ENCODE measurements at places on chromosomes 3 and 15.
A peak's percentile ranks its signal among the peaks of the same experiment; 100 is the strongest.

GRCh38 chr15:53034767-53035245 lies 244.7 kb upstream of the ONECUT1 start:
- no peak for DNase-seq

DNA sequence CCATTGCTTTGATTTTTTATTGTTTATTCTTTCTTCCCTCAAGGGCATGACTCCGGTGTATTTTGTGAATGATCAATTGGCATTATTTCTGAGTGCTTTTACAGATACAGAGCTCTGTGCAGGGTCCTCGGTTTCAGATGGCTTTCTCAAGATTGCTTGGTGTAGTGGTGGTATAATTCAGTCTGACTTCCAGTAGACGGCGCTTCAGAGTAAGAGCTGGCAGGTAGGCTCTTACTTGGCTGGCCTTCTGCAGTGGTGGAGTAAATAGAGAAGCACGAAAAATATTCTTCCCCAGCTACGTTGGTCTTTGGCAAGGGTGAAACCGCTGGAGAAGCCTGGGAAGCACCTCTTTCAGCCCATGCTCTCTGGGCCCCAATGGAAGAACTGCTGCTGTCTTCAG lies 723.0 kb upstream of the BCHE start:
- no peak for DNase-seq

DNA sequence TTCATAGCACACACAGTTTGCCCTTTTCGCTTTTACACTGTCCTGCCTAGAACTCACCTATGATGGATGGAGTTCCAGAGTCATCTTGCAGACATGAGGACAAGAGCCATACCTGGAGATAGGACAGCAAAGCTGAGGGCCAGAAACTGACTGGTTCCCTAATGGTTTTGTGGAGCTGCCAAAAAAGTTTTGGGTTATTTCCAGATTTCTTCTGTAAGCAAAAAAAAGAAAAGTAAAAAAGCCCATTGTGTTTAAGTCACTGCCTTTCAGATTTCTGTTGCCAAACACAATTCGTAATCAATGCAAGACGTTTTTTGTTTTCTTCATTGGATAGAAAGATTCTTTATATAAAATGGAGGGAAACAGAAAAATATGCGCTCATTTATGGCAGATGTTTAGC lies 42.4 kb upstream of the KY start:
- no peak for DNase-seq

- DNase-seq: no peak
Measured at GRCh38 chr3:56732109-56732508, 49.0 kb upstream of the TASOR start.

- DNase-seq: no peak
Measured at GRCh38 chr3:28308196-28308595, 40.3 kb upstream of the ZCWPW2 start.

DNA sequence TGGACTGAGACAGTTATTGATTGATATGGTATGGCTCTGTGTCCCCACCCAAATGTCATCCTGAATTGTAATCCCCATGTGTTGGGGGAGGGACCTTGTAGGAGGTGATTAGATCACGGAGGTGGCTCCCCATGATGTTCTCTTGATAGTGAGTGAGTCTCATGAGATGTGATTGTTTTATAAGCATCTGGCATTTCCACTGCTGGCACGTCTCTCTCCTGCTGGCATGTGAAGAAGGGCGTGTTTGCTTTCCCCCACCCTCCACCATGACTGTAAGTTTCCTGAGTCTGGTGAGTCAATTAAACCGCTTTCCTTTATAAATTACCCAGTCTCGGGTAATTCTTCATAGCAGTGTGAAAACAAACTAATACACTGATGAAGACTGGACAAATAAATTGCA lies 105.6 kb upstream of the MELTF start:
- DNase-seq: no peak

- peak; percentile 33 for DNase-seq
Measured at GRCh38 chr3:78919021-78919755, 848.6 kb downstream of the ROBO1 start.

GRCh38 chr3:10816019-10816862 lies at the start of gene SLC6A11:
Gene SLC6A11, plus strand, starts transcription at chr3:10816228. Its CDS starts 38 bp downstream, at chr3:10816266.
- DNase-seq: no peak

GRCh38 chr3:62013951-62014350 lies 359.4 kb downstream of the FEZF2 start:
- no peak for DNase-seq

- DNase-seq: no peak
Measured at GRCh38 chr3:105967117-105967516, 98.3 kb upstream of the CBLB start.

DNA sequence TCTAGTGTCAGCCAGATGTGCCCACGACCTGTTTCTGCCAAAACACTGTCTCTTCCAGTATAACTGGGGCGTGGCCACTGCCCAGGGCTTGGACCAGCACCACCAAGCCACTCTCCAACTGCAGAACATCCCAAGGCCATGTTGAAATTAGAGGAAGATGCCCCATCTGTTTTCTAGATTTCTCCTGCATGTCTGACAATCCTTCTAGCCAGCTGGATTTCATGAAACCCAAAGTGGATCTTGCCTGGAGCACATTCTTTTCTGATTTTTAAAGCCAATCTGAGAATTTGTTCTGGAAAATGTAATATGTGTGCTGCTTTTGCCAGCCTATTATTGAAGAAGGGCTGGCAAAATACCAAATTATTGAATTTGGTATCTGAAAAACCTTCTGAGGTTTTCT lies 182.5 kb downstream of the SLCO3A1 start:
- DNase-seq: no peak

DNA sequence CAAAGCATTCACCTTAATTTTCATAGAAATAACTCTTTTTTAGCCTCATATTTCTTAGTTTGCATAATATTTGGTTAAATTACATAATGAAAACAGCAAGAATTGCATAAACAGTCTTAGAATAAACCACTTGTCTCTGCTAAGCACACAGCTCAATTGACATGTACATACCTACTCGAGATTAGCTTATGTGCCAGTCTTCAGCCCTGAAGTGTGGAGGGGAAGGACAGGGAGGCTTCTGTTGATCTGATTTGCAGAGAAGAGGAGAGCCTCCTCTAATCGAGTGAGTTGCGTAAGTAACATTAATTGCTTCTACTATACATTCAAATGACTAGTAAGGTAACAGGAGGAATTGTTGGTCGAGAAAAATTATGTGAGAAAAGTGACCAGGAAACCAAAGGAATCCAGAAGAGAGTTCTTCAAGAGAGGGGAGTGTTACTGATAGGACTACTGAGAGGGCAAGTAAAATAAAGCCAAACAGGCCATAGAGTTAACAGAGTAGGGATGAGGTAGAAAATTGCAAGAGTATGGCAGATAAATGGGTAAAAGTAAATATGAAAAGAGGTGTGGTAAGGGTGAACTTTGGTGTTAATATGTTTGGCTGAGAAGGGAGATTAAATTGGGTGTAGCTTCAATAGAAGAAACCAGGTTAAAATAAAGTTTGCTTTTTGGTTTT lies 7.1 kb upstream of the GOLIM4 start:
- no peak for DNase-seq

DNA sequence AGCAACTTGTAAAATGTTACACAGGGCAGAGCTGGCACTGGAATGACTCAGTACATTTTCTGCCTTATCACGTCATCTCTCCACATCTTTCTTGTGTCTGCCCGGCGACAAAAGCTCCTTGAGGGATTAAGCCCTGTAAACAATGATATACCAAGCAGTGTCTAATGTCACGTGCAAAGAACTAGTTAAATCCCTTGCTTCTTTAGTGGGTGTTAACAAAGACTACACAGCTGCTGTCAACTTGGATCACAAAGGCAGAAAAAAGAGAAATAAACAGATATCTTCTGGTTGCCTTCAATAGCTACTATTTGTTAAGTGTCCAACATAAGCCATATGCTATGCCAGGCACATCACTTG lies 48.1 kb upstream of the FRMD4B start:
- no peak for DNase-seq

GRCh38 chr3:115980709-115981108 lies 357.4 kb downstream of the GAP43 start:
- no peak for DNase-seq

GRCh38 chr3:15683253-15683652 lies 81.7 kb downstream of the BTD start:
- no peak for DNase-seq

DNA sequence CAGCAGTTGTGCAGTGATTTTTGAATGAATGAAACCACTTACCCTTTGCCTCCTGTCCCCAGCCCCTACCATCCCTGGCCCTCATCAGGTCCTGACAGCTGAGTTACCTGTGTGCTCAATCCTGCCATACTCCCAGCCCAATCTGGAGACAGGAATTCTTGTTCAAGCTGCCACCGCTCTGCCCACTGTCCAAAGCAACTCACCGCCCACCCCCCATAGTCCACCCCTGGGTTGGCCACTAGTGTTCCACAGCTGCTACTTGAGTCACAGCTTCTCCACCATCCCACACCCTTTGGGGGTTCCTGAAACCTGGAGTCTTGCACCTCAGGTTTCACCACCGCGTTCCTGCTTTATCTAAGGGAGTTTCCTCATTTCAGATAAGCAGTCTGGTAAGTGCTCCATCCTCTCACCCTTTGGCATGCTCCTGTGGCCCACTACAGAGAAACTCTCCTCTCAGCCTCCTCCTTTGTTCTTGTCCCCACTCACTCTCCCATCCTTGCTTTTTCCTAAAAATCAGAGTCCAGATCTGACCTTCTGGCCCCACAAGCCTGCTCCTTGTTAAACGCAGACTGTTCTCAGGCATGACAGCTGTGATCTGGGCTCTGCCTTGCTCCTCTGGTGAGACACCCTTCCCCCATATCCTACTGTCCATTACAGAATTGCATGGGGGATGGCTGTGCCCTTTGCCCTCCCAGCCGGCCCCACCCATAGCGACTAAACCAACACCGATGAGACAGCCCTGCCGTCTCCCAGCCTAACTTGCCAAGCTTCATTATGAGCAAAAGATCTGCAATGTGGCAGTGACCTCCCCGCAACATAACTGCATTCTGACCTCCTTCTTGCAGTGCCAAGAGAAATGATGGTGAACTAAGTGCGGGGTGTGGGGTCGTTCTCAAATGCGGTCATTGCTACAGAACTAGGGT lies 50.0 kb downstream of the CYP19A1 start:
- DNase-seq: no peak

GRCh38 chr3:72520690-72521308 lies 327.4 kb downstream of the SHQ1 start:
- no peak for DNase-seq

- no peak for DNase-seq
Measured at GRCh38 chr3:109224333-109224732, 87.8 kb downstream of the C3orf85 start.

DNA sequence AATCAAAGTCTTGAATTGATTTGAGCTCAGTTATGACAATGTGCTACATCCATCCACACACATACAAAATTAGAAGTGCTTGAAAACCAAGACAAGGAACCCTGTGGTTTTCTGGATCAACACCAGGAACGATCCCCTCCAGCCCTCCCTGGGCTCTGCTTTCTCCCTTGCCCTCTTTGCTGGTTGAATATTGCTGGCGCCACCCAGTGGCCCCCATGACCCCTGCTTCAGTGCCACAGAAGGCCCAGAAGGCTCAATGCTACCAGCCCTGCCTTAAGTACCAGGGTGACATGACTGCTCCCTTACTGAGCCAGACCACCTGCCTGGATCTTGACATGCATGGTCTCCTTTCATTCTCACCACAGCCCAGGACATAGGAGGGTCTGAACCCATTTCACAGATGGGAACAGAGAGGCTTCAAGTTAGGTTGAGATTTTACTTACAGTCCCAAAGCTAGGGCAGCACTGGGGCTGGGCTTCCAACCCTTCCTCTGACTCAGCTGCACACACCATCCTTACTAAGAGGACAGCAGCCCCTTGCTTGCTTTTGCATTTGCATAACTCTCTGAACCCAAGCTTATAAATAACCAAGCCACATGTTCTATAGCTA lies 15.0 kb downstream of the IL12A start:
- DNase-seq: no peak

GRCh38 chr3:12890610-12891390 lies 49.4 kb upstream of the RPL32 start:
- DNase-seq: no peak

DNA sequence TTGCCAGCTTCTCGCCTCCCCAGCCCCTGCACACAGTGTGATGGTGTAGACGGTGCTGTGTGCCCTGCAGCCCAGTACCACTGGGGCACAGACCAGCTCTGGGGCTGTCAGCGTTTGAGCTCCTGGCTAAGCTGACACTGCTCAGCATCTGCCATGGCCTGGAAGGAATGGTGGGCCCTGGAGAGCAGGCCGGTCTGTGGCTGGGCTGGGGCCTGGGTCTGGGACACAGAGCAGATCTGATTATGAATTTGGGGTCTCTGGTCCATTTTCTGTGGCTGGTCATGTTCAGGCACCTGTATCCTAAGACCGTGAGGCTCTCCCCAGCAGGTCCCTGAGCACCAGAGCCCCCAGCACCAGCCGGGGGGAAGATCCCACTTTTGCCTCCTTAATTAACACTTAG lies 34.7 kb downstream of the HCN4 start:
- no peak for DNase-seq

GRCh38 chr3:184040010-184040409 lies 8.5 kb downstream of the HTR3D start:
- DNase-seq: no peak

DNA sequence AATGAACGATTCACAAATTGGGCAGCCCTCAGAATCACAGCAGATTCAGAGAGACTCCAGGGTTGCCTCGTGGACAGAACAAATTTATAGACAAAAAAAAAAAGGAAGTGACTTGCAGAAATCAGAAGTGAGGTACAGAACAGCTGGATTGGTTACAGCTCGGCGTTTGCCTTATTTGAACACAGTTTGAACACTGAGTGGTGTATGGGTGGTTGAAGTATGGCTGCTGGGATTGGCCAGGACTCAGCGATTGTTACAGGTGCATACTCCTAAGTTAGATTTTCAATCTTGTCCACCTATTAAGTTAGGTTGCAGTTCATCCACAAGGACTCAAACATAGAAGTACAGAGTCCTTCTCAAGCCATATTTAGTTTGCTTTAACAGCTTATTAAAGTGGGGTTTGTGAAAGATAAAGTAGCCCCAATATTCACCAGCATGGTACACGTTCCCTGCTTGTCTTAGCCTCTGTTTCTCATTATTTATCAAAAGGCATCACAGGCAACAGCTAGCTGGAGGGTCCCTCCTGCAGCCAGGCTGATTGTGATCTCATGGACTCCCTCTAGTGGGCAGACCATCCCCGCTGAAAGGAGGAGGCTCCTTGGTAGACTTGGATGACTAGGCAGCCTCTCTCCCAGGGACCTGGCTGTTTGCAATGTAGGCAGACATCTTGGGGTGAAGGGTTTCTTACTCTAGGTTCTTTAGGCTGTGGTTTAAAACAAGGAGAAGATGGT lies 17.6 kb upstream of the ALDH1L1 start:
- no peak for DNase-seq

- no peak for DNase-seq
Measured at GRCh38 chr3:58111513-58112184, 99.1 kb downstream of the DNASE1L3 start.

DNA sequence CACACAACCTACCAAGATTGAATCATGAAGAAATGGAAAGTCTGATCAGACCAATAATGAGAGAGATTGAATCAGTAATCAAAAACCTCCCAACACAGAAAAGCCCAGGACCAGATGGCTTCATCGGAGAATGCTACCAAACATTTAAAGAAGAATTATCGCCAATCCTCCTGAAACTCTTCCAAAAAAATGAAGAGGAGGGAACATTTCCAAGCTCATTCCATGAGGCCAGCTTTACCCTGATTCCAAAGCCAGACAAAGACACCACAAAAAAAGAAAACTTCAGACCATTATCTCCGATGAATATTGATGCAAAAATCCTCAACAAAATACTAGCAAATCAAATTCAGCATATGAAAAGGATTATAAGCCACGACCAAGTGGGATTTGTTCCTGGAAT lies 94.1 kb downstream of the SENP2 start:
- DNase-seq: no peak

Data from keratinocyte (primary cell).